HCT116 (cell line): ENCODE measurements at places on chromosomes 11 and 22.

- no peak for DNase-seq
These were observed 64.2 kb upstream of the SLC22A12 start for GRCh38 chr11:64526795-64527194.

DNA sequence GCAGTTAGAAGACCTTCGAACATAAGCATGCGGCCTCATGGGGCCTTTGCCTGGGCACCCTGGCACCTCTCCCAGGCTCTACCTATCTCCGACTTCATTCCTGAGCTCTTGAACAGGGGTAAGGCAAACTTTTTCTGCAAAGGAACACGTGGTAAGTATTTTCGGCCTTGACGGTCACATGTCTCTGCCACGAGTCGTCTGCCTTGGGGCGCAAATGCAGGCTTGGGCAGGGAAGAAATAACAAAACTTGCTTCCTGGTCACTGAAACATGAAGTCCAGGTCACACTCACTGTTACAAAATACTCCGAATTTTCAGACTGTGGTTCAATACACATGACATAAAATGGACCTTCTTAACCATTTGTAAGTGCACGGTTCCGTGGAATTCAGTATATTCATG lies 3.4 kb upstream of the ASCL2 start:
- no peak for DNase-seq

DNA sequence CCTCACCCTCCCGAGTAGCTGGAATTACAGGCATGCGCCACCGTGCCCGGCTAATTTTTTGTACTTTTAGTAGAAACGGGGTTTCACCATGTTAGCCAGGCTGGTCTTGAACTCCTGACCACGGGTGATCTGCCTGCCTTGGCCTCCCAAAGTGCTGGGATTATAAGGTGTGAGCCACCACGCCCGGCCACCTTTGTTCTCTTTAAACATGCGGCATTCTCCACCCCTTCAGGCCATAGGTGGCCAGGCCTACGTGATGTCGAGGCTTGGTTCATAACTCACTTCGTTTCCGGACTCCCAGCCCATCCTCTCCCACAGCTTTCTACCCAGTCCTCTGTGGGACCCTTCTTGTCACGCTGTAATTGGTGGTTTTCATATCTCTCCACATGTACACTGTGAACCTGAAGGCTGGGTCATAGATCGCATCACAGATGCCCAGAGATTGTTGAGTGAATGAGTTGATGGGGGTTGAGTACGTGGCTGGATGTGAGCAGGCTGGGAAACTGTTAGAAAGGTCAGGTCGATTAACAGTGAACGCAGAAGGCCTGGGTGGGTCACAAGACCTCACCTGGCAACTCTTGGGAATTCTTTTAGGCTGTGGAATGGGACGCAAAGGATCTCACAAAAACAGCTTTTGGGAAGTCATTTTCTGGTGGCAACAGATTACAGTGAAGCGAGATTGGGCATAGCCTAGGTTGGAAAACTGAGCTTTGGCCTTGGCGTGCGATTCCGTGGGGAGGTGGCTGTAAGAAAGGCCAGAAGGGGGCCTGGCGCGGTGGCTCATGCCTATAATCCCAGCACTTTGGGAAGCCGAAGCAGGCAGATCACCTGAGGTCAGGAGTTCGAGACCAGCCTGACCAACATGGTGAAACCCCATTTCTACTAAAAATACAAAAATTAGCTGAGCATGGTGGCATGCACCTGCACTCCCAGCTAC lies 44.5 kb downstream of the ST14 start:
- no peak for DNase-seq

DNA sequence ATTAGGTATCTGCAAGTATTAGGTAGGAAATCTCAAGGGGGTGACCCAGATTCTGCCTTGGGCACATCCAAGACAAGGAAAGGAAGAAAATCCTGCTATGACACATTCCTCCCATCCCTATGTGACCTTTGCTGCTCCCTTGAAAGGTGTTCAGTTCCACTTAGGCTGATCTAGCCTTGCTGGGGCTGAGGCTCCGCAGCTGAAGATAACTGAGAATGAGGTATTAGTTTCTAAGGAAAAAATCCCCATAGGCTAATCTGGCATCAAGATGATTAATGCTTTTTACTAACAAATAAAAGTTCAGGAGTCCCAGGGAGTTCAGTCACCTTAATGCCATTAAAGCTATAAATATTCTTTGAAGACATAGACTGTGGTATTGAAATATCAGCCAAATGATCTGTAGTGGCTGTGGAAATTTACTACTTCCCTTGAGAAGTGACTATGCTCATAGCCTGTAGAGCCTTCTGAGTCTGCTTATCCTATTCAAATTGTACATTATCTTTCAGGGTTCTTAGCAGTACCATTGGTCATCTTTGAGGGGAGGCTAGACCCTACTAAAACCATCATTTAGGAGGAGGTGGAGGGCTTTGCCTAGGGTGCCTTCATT lies 239.9 kb upstream of the RAG2 start:
- no peak for DNase-seq

DNA sequence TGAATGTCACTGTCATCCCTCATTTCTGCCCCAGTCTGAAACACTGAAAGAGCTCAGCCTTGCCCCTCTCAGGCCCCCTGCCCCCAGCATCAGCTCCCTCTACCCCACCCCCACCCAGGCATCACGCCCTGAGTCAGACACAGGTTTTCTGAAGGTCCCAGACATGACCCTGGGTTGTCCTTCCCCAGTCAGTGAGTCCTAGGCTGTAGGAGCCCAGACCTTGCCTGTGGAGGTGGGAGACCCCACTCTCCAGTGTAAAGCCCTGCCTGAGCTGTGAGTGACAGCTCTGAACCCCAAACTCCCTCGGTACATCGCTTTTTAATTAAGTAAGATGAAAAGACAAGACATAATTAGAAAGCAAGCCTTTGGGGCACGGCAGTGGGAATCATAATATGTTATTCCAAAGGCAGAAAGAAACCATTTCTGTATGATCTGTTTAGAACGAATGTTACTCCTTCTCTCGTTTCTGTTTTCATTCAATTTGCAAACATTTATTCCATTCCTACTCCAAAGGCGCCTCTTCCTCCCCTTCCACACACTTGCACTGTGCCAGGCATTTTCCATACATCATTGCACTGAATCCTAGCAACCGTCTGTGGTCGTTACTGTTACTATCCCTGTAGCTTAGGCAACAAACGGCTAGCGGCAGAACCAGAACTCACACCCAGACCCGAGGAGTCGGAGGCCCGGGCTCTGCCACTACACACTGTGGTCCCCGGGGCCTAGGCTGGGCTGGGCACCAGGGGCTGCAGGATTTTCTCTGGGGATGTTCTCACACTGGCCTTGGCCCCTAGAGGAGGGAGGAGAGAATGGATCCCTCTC lies 63.4 kb downstream of the CD6 start:
- DNase-seq: no peak

DNA sequence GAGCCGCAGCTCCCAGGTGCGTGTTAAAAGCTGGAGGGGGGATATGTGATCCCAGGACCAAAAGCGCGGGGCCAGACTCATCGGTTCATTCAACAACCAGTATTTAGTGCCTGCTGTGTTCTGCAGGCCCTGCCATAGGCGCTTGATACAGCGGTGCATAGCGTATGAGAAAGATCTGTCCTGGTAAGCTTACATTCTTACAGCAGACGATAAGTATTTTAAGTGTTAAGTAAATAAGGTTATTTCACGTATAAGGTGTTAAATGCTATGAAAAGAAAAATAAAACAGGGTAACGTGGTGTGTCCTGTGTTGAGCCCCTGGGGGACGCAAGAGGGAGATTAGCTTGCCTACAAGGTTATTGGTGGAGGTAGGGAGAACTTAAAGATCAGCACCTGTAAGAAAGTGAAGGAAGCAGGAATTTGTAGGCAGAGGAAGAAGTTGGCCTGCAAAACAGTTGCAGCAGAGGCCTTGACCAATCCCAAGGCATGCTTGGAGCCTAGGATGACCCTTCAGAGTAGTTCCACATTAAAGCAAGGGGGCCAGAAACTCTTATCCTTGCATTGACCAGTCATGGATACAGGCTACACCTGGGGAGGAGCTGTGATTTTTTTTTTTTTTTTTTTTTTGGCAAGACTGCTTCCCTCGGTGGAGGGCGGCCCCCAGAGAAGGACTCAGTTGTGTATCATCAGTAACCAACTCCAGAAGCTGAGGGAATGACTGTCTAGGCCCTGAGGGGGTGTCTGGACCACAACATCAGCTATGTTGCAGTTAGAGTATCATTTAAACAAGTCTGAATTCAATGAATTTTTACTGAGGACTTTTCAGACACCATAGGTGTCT lies 487 bp upstream of the LIPT2 start:
- DNase-seq: peak; percentile 22

DNA sequence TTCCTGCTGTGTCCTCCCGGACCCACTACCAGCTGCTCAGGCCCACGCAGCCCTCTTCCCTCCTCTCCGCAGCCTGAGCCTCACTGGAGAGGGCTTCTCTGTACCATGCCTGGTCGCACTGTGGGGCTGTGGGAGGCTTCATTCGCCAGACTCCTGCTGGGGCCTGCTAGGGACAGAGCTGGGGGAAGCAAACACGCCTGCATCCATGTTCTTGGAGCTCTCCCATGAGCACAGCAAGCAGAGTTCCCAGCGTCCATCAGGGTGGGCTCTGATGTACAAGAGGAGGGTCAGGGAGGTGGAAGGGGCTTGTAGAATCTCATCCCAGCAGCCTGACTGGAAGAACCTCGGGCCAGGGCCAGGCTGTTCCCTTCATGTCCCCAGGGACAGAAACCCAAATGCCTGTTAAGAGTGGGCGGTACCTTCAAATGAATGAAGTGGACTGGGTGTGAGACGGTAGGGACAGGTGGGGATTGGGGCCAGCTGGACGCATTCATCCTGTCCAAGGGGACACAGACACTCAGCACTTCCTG lies 59.9 kb downstream of the MPPED1 start:
- no peak for DNase-seq

DNA sequence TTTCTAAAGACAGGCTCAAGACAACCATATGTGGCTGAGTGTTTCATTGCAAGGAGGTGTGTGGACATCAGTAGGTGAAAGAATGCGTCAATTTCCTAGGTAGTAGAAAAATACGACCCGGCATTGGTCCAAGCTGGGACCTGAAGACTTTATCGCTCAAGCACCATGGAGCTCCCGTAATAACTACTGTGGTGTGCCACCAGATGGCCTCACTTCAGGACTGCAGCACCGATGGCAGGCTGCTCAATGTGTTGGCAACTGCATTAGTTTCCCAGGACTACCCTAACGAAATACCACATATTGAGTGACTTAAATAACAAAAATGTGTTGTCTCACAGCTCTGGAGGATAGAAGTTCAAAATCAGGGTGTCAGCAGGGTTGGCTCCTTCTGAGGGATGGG lies 72.4 kb upstream of the FAT3 start:
- DNase-seq: no peak
